Stromal cell of bone marrow (primary cell): ENCODE measurements at places on chromosomes 7 and 10.
A peak's percentile ranks its signal among the peaks of the same experiment; 100 is the strongest.

GRCh38 chr10:125455431-125455830, 227.5 kb downstream of the TEX36 start:
- DNase-seq = no peak

DNA sequence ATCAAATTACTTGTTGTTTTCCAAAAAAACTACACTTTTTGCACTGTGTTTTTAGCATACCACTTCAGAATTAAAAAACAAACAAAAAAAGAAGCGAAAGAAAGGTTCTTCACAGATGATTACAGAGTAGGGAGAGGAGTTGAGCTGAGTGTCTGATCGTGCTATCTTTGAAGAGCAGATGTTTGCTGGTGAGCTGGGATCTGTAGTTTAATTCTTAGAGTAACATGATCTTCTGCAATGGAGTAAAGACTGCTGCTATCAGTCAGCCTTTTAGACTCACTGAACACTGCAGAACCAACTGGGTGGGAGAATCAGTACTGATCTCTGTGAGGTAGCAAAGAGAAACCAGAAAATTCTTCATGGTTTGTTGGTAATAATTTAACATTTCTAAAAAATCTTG, 1197.8 kb upstream of the SORCS1 start:
- DNase-seq = no peak

GRCh38 chr7:90345595-90346335, 751 bp upstream of the GTPBP10 start:
- DNase-seq = peak; percentile 13

- DNase-seq = no peak
These were observed 569.4 kb downstream of the SUGCT start for GRCh38 chr7:40704172-40704571.

DNA sequence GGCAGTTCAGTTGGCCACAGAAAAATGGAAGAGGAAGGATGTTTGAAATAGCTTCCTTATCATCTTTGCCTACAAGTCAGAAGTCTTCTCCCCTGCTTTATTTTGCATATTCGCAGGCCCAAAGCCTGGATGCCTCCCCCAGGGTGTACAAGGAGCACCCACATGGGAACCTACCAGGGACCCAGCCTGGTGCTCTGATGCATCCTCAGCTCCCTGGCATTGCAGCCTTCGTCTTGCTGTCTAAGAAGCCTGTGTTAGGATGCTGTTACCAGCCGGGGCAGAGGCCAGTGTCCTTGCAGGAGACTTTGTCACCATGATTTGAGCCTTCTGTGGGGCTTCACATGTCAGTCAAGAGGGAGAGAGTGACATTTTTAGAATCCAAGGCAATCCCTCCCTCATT, 27.0 kb upstream of the GPR26 start:
- no peak for DNase-seq

DNA sequence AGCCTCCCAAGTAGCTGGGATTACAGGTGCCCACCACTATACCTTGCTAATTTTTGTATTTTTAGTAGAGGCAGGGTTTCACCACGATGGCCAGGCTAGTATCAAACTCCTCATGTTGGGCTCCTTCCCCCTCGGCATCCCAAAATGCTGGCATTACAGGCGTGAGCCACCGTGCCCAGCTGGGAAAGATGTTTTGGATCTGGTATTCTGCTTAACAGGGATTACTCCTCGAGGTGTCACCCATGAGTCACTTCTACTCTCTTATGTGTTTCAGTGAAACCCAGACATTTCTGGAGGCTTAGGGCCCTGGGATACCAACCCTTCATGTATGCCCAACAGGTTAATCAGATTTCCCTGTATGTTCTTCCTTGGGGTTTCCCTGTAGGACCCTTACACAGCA, 11.8 kb upstream of the OPN4 start:
- DNase-seq = no peak

GRCh38 chr7:44930921-44931320, 45.6 kb upstream of the PURB start:
- no peak for DNase-seq

DNA sequence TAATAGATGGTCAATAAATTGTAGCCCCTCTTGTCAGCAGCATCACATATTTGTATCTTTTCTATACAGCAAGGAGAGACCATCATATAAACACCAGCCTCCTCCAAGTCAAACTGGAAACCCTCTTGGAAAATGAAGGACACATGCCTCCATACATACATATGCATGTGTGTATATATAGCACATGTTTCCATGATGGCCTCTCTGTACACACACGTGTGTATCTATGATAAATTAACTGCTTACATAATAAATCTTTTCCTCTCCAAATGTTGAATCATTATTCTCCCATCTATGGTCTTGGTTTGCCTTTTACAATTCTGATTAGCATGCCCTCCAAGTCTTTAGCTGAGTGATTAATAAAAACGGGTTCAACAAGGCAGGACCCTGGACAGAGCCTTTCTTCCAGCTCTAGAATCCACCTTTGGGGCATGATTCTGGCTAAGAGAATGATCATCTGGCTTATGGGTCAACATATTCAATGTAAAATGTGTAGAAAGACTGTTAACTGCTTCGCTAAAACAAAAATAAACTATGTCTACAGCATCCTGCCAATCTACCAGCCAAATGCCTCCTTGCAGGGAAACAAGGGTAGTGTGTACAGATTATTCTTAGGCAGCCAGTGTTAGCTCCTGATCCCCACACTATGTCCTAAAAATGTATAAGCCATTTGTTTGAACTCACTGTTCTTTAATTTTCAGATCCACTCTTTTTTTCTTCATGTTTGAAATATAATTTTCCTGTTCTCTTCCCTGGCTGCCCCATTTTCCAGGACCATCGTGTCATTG, 70.0 kb downstream of the CRTAC1 start:
- DNase-seq = no peak

DNA sequence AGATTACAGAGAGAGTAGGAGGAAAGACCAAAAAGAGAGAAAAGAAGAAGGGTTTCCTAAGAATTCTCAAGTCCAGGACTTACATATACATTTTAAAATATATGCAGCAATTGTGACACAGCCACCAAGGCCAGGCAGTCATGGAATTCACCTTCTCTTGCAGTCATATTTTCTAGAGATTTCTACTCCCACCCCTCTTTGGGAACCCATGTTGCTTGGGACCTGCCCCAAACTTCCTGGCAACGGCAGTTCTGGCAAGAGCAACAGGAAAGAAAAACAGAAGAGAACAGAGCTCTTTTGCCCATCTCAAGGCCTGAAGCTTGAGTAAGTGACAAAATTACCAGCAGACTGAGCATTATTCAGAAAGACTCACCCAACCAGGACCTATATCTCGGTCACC, 128.3 kb upstream of the ASAH2 start:
- no peak for DNase-seq

DNA sequence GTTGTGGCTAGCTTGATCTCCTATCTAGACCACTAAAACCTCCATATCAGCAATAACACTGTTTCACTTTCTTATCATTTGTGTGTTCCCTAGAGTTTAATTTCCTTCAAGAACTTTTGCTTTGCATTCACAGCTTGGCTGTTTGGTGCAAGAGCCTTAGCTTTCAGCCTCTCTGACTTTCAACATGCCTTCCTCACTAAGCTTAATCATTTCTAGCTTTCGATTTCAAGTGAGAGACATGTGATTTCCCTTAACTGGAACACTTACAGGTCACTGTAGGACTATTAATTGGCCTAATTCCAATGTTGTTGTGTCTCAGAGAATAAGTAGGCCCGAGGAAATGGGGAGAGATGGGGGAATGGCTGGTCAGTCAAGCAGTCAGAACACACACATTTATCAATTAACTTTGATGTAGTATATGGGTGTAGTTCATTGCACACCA, 10.6 kb upstream of the BPGM start:
- DNase-seq = no peak

- DNase-seq = no peak
These were observed 9.7 kb upstream of the ADCY1 start for GRCh38 chr7:45564485-45564884.

DNA sequence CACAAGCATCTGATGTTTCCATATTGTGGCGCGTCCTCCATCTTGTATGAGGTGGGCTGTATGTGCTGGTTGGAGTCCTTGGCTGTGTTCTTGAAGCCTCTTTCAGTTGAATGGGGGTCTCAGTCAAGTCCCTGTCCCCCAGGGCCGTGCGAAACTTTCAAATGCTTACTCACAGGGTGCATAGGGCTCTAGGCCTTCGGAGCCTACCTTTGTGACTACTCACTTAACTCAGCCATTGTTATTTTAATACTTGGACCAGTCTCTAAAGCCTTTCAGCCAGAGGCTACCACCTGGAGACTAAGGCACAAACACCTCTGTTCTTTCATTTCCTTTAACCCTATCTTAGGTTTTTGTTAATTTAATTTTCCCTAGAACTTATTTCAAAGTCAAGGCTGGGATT, 785.9 kb downstream of the GATA3 start:
- DNase-seq = no peak

DNA sequence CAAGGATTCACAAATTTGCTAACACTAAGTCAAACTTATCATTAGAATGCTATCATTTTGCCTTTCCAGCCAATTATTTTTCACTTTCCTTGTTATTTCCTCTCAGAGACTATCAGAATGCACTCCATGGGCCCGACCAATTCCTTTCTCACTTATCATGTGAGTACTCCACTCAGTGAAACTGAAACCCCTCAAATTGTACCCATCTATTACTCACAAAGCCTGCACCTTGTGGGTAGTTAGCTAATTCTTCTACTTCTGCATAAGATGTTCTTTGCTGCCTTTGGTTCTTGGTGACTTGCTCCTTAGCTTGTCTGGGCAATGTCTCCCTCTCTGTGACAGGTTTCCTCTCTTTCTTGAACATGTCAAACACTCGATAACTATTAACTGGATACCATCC, 35.2 kb upstream of the MBL2 start:
- DNase-seq = no peak

- no peak for DNase-seq
These were observed 201.4 kb upstream of the AOAH start for GRCh38 chr7:36925691-36926090.

- DNase-seq = no peak
These were observed 77.0 kb upstream of the INHBA start for GRCh38 chr7:41779918-41780317.

DNA sequence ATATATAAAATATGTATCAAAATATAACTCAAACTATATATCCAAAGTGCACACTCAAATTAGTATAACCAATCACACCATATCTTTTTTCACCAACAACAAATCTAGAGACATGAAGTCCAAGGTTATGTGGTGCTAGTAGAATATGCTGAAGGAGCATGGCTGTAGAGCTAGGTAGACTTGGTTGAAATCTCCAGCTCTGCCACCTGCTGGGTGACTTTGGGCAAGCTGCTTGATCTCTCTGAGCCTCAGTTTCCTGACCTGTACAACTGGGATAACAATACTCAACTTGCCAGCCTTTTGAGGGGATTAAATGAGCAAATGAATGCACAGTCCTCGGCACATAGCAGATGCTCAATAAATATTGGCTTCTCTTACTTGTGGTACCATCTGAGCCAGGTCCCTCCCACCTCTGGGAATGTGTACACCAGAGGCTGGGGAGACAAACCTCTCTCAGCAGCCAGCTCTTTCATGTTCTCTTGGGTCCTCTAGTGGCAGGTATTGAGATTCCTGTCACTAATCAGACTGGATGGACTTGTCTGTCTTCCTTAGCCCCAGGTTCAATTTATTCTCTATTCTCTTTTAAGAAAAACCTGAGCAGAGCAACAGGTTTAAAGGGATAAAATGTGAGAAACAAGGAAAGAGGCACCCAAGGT, 94.3 kb upstream of the PDE1C start:
- peak; percentile 63 for DNase-seq

DNA sequence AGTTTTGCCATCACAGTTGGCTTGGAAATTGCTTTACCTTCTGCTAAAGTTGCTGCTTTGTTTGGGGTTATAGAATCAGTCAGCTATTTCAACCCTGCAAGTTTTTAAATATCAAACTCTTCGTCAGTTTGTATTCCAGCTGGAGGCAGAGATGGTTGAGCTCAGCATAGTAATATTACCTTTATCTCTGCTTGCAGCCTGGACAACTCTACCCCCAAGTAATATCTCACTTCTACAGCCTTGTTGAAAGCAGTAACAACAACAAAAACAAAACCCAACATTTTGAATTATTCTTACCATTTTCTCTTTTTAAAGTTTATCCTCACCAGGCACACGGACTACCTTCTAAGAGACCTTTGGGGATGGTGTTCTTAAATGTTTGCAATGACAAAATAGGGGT, 239.1 kb upstream of the PHF14 start:
- DNase-seq = no peak

- no peak for DNase-seq
These were observed 119.6 kb upstream of the AFAP1L2 start for GRCh38 chr10:114523876-114524275.

- no peak for DNase-seq
These were observed 325.5 kb downstream of the GPR37 start for GRCh38 chr7:124440081-124440480.

- DNase-seq = no peak
These were observed 95.3 kb downstream of the CCSER2 start for GRCh38 chr10:84423719-84424118.

- no peak for DNase-seq
These were observed 102.5 kb downstream of the RAMP3 start for GRCh38 chr7:45259966-45260646.

GRCh38 chr10:117417196-117417595, 42.0 kb upstream of the PDZD8 start:
- no peak for DNase-seq

DNA sequence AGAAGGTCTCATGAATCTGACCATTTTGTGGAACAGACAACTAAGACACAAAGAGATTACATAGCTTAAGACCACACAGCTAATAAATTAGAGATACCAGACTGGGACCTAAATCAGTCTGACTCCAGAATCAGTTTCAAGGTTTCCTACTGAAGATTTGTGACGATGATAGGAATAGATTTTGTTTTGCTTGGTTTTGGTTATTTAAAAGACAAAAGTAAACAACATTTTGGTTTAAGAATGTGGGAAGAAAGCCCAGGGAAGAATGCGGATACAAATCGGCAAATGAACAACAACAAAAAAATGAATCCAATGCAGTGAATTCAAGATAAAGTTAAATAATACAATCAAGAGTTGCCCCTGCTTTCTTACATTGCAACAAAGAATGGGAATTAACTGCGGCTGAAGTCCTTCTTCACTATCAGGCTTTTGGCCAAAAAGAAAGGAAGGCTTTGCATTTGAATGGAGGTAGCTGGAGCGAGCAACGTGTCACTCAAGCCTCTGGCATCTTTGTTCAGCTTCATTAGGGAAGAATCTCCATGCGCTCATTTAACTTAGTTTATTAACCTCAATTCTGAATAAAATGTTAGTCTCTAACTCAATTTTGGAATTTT, 210.8 kb downstream of the ADAM12 start:
- DNase-seq = no peak

- no peak for DNase-seq
These were observed 658 bp upstream of the PTPRN2 start for GRCh38 chr7:158588085-158588877.

GRCh38 chr7:139660317-139661042, 117.3 kb downstream of the HIPK2 start:
- no peak for DNase-seq

GRCh38 chr7:35849954-35850353, 49.1 kb downstream of the SEPTIN7 start:
- no peak for DNase-seq

GRCh38 chr10:62527019-62527827, 153.1 kb downstream of the ZNF365 start:
- no peak for DNase-seq
